ENCODE measurements at places on chromosomes 1 and 21. TPM values are rescaled to one million over a fixed set of nuclear protein-coding genes. Genes with fewer than 3 reads are reported as not detected.
A peak's percentile ranks its signal among the peaks of the same experiment; 100 is the strongest.

DNA sequence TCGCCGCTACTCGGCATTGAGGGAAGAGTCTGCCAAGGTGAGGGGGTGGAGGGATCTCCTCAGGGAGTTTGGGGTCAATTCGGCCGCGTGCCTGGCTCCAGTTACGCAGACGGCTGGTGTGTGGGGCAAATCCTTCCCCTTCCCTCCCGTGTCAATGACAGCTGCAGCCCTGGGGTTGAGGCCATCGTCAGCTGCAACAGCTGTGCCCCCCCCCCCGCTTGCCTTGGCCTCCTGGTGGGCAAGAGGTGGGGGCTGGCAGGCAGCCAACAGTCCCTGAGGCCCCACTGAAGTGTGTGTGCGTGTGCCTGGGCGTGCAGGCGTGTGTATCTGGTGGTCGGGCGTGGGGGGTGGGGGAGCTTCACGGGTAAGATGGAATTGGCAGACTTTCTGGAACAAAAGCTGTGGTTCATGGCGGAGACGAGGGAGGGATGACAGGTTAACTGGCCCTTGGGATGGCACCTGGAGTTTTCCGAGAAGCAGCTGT, 25.6 kb downstream of the PPFIA4 start:
- H3K4me1 ChIP-seq, result peaks cover 10% of the 10 kb centered on the region
- DNase-seq, result no peak
- no peak overlapping the region for H3K27ac ChIP-seq
- H3K27me3 ChIP-seq, result no peaks in the 10 kb centered on the region
- H3K36me3 ChIP-seq, result no peaks in the 10 kb centered on the region

DNA sequence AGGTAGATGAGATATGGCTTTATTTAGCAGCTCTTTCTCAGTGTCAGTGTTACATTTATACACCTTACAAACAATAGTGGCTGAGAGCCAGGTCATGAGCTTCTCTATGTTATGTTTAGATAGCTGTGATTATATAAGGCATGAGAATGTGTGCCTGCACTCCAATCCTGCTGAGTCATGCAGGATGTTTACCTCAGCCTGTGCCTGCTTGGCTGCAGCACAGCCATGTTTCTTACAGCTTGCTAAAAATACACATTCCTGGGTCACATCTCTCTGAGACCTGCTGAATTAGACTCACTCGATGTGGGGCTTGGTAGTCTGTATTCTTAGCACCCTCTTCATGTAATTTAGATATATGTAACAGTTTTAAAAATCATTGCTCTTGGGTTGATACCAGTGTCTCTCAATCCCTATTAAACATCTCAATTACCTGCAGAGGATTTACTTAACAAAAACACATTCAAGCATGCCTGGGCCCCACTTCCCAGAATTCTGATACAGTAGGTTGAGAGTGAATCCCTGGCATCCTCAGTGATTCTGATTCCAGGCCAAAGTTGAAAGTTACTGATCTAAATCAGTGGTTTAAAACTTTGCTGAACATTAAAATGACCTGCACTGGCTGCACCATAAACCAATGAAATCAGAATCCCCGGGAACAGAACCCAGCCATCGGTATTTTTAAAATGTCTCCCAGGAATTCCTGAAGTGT, 107.5 kb downstream of the GDAP2 start:
- H3K27ac ChIP-seq, result peak overlapping the region; percentile 57
- H3K4me1 ChIP-seq, result peaks cover 15% of the 10 kb centered on the region
- no peaks in the 10 kb centered on the region for H3K27me3 ChIP-seq
- H3K36me3 ChIP-seq, result no peaks in the 10 kb centered on the region

GRCh38 chr1:151175863-151176262, at the start of gene TMOD4:
Gene TMOD4, minus strand, starts transcription at chr1:151175981. Its CDS starts 1,106 bp downstream, at chr1:151174875.
- peaks cover 5% of the 10 kb centered on the region for H3K36me3 ChIP-seq
- H3K4me1 ChIP-seq, result no peaks in the 10 kb centered on the region
- no peak within 1 kb of the TSS for H3K4me3 ChIP-seq
- no peak within 1 kb of the TSS for H3K27ac ChIP-seq
- DNase-seq, result no peak

The SPRR1A gene
- not detected for total RNA-seq

Measured in heart left ventricle (tissue), 16 donors.